ENCODE measurements at places on chromosomes 6 and 20.

DNA sequence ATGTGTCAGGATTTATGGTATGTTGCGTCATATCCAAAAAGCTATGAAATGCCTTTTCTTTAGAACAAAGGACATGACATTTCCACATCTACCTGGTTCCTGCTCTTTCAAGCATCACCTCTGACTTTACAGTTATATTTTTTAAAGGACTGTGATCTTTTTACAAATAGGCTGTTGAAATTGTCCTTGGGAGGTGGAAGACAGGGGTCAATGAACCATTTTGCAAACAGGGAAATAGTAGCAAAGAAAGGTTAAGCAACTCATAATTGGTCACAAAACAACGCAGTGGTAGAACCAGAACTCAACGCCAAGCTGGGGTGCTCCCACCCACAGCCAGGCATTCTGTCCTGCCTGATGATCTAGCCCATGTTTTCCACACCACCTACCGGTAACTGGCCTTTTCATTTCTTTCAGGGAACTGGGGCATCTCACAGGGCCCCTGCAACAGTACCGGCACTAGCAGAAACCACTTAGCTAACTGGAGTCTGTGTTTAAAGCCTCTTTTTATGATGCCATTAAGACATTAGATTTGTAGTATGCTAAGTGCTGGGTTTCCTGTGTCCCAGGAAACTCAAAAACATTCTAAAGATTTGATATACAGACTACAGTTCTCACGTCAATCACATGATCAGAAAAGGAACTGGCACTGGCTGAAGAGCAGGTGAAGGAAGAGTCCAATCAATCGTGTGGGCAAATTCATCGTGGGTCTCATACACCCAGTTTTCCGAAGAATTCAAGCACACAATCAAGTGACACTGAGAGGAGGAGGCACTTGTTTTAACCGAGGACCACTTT, 13.9 kb downstream of the ZNF217 start:
- peak; percentile 86 for DNase-seq

GRCh38 chr6:84332139-84333034, 104.9 kb upstream of the CEP162 start:
- DNase-seq = no peak

DNA sequence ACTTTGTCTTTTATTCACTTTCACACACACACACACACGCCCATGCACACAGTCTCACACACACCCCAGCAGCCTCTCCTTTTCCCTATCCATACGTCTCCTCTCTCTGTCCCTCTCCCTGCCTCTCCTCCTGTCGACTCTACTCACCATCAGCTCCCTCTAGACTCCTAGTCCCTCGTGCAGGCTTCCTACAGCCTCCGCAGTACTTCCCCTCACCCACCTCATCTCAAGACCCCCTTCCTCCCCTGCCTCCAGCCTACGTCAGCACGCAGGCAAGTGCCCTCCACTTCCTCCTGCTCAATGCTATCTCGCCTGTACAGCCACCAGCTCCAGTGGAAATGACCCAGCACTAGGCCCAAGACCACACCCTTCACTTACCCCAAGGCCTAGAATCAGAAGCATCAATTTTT, 820 bp upstream of the TREML2 start:
- no peak for DNase-seq

DNA sequence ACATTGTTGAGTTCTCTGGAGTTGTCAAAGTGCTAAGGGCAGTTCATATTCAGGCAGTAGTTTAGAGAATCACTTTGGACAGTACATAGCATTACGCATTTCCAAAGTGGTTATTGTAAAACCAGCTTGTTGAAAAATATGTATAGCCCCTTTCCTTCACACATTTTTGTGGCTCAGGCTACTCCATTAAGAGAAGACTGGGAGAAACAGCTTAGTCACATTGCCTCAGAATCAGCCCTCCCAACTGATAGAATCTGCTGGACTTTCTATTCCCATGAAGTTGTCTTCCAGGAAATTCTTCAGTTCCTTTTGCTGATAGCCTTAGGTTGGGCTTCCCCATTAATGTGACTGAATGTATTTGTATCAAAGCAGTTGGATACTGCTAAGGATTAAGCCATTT, 39.5 kb upstream of the HDGFL1 start:
- DNase-seq = no peak

GRCh38 chr6:157831424-157832249, 8.6 kb downstream of the SNX9 start:
- no peak for DNase-seq

- no peak for DNase-seq
Measured at GRCh38 chr20:47956268-47956995, 171.2 kb upstream of the SULF2 start.

DNA sequence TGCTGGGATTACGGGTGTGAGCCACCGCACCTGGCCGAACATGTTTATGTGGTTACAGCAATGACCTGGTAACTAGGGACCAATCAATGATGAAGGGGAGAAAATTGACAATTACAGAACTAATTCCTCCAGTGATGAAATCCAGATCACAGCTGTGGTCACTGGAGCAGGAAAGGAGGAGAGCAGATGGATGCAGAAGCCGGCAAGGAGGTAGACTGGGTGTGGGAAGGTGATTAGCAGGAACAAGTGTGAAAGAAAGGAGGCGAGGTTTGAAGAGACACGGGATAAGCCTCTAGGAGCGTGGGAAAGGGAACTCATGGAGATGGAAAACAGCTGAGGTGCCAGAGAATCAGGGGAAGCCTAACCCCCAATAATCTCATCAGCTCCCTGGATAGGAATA, 17.2 kb upstream of the SPAG4 start:
- DNase-seq = no peak

DNA sequence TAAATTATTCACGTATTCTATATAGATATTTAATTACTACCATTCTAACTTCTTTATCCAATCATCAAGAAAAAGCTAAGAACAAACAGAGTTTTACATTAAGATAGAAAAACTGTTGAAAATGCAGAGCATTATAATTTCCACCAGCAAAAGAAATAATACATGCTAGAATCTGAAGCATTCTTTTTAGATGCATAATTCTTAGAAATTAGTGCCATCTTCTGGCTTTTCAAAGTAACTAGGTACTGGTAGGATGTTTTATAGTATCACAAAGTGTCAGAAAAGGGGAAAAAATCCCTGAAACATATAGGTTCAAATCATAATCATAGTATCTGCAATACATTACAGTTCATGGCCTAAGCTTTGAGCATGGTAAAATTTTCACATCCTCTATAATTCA, 178.9 kb downstream of the PHF3 start:
- no peak for DNase-seq

DNA sequence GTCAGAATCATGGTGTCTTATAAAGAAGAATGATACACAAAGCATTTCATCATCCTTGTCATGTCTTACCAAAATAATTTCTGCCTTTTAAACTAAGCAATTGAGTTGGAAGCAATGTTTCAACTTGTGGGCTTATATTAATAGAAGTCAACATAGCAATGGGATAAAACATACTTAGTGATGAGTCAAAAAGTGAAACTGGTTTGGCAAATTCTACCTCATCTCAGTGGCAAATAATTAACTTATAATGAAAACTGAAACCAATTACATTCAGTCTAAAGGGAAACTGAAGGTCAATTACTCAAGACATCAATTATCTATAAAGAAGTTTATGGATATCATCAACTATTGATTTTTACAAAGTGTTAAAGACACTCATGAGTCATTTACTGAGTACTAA, 463.8 kb downstream of the BMP2 start:
- DNase-seq = no peak

DNA sequence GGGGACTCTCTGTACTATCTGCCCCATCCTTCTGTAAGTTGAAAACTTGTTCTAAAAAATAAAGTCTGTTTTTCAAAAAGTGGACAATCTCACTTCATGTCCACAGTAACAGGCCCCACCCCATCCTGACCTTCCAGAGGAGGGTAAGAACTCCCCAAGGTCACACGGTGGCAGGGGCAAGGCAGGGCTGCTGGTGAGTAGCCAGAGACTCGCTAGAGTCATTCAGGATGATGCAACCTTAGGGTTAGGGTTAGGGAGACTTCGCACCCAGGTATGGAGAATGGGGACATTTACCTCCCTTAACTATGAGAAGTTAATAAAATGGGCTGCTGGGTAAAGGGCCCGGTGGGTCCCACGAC, 15.4 kb downstream of the PEDS1 start:
- DNase-seq = no peak

DNA sequence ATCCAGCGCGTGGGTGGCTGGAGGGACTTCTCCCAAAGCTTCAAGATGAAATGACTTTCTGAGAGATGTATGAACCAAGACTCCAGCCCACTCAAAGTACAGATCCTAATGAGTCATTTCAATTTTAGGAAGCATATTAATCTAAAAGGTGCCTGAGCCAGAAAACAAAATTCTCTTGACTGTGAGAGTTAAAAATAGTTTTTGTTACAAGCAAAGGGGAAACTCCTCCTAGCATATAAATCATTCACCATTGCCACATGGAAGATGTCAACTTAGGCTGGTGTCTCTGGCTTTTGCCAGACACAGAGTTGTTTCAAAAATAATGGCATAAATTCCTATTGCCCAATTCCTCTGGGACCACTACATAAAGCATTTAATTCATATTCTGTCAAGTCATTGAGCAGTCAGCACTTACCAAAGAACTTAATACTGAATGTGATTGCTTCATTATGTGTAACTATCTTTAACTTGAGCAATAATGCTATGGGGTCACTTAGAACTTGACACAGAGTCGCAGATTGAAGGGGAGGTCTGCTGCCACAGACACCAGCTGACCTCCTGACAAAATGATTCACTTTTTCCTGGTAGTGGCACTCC, 280.6 kb downstream of the SLC35F1 start:
- no peak for DNase-seq

DNA sequence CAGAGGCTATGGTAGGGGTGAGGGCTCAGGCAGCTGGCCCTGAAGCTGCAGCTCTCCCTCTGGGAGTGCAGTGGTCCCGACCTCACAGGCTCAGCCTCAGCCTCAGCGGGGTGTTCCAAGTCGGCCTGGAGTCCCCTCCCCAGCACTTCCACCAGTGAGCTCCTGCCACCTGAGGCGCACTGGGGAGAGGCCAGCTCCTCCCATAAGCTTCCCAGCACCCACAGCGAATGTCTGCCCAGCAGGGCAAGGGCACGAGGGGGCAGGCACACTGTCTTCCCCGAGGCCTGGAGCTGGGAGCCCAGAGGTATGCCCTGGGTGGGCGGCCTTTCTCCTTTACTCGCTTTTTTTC, 53.2 kb upstream of the SLCO4A1 start:
- no peak for DNase-seq

DNA sequence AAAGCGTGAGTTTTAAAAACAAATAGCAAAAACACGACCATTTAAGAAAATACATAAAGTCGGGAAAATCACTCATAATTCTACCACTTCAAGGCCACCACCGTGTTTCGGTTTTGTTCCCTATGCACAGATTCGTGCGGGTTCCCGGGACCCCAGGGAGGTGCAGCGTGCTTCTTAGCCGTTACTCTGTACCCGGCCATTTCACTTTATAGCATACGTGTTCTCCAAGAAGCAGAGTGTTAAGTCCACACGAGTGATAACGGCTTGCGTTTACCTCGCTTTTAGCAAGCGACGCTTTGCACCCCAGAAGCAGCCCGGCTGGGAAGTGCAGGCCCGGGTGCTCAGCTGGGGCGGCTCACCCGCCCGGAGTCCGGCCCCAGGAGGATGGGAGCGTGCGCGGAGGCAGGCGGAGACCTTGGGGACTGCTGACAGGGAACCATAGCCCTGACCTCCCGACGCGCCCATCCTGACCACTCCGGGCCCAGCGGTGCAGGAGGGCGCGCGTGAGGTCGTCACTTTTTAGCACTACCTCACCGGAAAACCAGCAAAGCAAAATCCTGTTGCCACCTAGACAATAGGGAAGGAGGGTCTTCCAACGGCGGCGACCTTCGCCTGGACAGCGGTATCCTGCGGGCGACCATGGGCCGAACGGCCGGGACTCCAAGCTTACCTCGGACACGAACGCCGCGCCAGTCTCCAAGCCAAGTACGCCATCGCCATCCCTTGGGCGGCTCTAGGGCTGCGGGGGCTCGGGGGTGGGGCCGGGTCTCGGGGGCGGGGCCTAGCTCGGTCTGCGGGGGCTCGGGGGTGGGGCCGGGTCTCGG, at the start of gene ECI2:
Gene ECI2, minus strand, starts transcription at position 735 of the 824 bp plus-strand sequence. Its CDS starts 15 bp downstream, at position 720.
- DNase-seq = peak; percentile 55

DNA sequence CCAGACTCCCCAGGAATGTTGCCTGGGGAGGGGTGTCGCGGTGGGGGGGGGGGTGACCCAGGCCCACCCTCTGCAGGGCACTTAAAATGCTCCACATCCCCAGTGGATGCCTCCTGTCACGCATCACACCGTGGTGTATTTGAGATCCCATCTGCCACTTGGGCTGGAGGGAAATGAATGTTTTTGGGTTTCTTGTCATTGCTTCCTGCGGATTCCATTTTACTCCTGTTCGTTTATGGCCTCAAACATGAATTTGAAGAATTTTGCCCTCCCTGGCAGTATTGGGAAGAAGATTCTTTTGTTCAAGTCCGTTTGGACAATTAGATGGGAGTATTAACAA, 544 bp upstream of the KHDC1 start:
- no peak for DNase-seq

GRCh38 chr20:5410470-5410869, 93.7 kb upstream of the PROKR2 start:
- DNase-seq = no peak

DNA sequence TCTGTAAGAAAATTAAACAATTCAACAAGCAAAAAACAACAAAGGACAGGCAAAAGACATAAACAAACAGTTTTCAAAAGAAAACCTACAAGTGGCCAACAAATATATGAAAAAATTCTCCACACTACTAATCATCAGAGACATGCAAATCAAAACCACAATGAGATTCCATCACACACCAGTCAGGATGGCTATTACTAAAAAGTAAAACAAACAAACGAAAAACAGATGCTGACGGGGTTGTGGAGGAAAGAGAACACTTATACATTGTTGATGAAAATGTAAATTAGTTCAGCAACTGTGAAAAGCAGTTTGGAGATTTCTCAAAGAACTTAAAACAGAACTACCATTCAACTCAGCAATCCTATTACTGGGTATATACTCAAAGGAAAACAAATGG, 537.6 kb downstream of the HDGFL1 start:
- no peak for DNase-seq

DNA sequence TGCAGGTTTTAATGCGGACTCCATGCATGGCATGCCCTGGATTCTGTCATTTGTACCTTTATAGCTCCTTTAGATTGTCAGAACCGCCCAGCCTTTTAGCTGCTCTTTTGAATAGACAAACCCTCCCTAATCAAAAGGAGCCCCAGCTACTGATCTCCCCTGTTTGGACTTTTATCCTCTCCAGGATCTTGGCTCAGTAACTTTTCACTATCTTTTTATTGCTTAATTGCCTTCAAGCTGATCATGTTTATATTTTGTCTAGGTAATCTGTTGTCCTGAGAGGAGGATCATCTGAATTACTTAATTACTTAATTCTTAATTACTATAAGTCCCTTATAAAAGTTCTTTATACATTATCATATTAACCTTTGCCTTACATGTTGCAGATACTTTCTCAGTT, 93.2 kb downstream of the HIVEP1 start:
- DNase-seq = no peak

DNA sequence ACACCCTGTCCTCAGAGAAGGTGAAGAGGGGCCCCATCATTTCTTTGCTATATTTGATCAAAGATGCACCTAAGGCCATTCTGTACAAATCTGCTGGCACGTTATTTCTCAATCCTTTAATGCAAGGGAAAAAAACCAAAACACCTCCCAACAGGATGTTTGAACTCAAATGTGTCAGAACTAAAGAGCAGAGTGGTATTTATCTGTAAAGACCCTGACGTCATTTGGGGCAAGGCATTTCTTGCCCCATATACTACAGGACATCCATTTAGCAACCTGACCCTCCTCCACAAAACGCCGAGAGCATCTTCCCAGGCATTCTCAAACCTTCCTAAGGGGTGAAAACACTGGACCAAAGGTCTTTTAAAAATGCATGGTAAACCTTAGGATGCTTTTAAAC, 50.8 kb downstream of the ZMYND8 start:
- DNase-seq = no peak
